Gastrocnemius medialis (tissue), 4 donors: ENCODE measurements at places on chromosomes 12 and 14.

GRCh38 chr12:4584896-4585295 lies 22.9 kb downstream of the DYRK4 start:
- DNase-seq: no peak

GRCh38 chr12:10395390-10395998 lies 5.7 kb upstream of the KLRK1 start:
- peak; percentile 15 for DNase-seq

- no peak for DNase-seq
Observed at GRCh38 chr14:64075613-64076005, 218.6 kb downstream of the ESR2 start.

- DNase-seq: no peak
Observed at GRCh38 chr14:81127785-81128184, 93.0 kb downstream of the GTF2A1 start.

- DNase-seq: no peak
Observed at GRCh38 chr12:111164833-111165525, 203.9 kb downstream of the PHETA1 start.

DNA sequence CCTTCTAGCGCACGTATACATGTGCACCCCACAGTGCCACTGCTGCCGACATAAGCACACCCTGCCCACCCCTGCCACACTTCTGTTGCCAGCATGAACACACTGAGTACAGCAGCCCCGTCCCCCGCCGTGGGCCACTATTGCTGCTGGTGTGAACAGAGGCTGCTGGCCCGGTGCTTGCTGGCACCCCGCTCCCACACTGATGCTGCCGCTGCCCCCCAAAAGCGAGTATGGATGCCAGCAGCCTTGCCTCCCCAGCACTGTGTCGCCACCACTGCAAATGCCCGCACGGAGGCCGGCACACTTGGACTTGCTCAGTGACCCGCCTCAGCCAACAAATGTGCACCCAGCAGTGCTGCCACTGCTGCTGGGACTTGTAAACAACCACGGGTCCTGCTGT lies 872.4 kb upstream of the ATXN7L3B start:
- no peak for DNase-seq

DNA sequence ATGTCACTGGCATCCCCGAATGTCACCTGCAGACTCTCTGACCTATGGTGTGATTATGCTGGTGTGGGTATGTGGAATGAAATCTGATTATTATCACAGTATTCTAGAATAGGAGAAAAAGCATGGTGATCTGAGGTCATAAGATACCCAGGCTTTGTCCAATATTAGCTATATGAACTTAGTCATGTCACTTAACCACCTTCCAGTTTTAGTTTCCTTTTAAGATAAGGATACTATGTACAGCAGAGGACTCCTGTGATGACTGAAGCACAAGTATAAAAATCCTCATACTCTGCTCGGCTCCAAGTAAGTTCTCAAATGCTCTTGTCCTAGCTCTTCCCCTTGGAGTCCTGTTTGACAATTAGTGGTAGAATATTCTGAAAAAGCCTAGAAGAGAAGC lies 2.8 kb downstream of the GNS start:
- no peak for DNase-seq

DNA sequence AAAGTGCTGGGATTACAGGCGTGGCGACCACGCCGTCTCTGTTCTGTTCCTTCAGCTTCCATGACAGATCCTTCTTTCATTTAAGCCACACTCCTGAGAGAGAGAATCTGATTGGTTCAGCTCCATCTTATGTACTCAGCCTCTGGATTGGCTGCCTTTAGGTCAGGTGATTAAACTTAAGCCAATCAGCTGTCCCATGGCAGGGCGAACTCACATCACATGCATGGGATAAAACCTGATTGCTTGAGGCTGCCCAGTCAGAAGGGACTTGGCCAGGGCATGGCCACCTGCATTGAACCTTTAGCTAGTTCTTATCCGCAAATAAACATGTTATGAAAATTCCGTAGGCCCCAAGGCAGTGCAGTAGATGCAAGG lies 274.2 kb downstream of the SUDS3 start:
- DNase-seq: no peak

DNA sequence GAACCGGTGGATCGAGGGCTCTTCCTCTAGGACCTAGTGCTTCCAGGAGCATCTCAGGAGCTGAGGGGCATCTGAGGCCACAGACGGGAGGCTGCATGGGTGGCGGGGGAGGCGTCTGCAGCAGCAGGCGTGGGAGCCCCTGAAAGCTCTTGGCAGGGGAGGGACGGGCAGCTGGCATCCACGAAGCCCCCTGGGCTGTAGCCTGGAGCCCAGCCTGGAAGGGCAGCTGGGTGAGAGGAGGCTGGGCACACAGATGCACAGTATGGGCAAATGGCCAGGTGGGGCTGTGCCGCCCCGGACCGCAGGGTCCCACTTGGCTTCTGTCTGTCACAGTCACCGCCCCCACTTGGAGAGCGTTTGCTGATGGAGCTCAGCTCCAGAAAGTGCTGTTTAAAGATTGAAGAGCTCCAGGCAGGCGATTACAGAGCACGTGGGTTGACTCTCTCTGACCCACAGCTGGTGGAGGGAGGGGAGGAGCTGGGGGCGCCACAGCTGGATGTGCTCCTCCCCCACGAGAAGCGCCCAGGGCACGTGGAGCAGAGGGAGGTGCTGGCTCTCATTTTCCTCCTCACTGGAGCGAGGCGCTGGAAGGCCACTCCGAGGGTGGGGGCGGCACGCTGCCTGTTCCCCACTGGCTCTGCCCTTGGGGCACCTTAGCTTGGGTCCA lies 155.0 kb upstream of the C14orf180 start:
- no peak for DNase-seq

- no peak for DNase-seq
Observed at GRCh38 chr14:99677231-99678140, 6.6 kb upstream of the CYP46A1 start.

GRCh38 chr14:75005357-75005756 lies 2.6 kb downstream of the EIF2B2 start:
- no peak for DNase-seq

DNA sequence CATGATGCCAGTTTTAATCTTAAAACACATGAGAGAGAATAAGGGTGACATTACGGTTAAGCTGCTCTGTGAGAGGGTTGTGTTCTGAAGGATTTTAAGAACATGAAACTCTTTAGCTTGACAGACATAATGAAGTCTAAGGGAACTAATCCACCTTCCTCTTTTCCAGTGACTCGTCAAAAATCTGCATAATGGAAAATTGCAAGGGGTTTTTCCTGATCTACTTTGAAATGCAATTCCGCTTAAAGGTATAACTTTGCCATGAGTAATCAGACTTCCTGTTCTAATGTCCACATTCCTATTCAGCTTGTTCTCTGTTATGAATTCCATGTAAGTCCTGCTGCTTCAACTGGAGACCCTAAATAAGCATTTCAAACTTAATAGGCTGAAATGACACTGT lies at the start of gene ZNF705A:
Gene ZNF705A, plus strand, starts transcription at position 171 of the 400 bp plus-strand sequence. CDS start 15,611 bp downstream, outside the sequence.
- no peak for DNase-seq

GRCh38 chr12:13027508-13027907 lies 16.7 kb upstream of the FAM234B start:
- no peak for DNase-seq

DNA sequence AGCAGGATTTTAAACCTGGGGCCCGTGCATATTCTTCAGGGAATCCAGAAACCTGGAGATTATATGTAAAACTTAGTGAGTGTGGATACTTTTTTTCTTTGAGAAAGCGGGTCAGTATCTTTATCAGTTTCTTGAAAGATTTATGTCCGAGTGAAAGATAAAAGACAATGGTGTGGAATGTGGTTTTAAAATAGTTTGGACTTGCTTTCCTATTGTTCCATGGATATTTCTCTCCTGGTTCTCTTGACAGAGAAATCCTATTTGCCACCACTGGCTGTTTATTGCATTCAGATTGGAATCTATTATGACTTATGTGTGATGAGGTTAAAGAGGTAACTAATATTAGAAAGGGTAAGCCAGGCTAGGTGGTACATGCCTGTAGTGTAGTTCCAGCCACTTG lies 27.4 kb downstream of the KTN1 start:
- DNase-seq: no peak
